EH (cell line): ENCODE measurements at places on chromosomes 12 and 14.
A peak's percentile ranks its signal among the peaks of the same experiment; 100 is the strongest.

- DNase-seq, result no peak
Measured at GRCh38 chr12:100329800-100330199, 27.1 kb upstream of the SLC17A8 start.

GRCh38 chr12:103696101-103696500, 109.0 kb downstream of the STAB2 start:
- no peak for DNase-seq

DNA sequence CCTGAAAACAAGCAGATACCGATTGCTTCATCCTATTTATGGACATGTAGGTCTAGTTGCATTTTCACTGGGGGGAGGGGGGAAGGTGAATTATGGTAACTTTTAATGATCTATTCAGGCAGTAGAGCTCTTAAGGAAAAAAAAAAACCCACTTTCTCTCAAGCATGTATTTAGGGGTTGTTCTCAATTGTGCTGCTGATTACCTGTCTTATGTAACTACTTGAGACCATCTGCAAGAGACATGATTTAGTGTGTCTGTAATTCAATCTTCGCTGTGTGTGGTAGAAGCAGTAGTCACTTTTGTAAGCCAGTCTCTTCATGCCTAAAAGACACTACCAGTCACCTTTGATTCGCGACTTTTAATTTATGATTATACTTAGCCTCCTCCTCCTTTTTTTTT, 8.9 kb downstream of the CALM1 start:
- DNase-seq, result no peak

DNA sequence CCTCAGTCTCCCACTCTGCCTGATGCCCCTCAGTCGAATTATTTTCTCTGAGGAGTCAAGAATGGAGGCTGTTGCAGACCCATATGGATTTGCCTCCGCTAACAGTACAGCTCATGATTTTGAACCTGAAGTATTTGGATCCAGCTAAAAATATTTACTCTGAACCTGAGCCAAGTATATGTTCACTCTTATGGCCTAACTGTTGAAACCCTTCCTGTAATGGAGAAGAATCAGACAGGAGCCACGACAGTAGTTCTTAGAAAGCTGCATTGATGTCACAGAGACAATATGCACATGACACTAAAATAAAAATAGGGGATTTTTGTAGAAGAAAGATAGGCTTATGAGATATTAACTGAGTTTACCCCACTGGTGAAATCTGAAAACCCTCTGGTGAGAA, 1128.3 kb upstream of the FLRT2 start:
- DNase-seq, result no peak

DNA sequence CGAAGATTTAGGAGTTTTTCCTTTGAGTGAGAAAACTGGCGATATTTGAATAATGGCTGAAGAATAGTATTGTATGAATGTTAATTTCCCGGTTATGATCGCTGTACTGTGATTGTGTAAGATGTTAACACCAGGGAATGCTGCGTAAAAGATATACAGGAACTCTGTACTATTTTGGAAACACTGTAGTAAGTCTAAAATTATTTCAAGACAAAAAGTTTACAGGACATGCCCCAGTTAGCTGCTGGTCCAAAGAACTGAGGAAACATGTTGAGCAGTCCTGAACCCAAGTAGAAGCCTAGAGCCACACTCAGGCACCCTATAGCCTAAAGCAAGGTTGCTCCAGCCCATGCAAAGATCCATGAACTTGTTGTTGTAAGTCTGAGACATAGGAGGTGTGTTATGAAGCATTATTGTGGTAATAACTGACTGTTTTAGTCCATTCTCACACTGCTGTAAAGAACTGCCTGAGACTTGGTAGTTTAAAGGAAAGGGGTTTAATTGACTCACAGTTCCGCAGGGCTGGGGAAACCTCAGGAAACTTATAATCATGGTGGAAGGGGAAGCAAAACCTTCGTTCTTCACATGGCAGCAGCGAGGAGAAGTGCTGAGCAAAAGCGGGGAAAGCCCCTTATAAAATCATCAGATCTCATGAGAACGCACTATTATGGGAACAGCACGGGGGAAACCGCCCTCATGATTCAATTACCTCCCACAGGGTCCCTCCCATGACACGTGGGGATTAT, 99.8 kb upstream of the RESF1 start:
- no peak for DNase-seq

DNA sequence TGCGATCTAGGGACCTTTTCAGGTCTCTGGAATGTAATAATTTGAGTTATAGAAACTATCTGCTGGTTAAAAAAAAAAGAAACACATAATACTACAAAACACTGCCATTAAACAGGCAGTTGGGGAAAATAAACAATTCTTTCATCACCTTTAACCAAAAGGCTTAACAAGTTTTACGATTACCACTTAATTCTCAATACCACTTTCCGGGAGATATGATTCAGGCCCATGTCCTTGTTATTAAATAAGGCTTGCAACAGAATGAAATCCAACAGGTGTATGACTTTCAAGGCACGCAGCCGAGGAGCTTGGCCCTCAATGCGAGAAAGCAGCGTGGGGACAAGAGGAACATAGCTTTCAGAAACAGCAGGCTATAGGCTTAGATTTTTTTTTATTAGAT, 5.6 kb upstream of the GLRX5 start:
- DNase-seq, result no peak

- DNase-seq, result no peak
Measured at GRCh38 chr14:104393199-104393897, 186.2 kb upstream of the C14orf180 start.

DNA sequence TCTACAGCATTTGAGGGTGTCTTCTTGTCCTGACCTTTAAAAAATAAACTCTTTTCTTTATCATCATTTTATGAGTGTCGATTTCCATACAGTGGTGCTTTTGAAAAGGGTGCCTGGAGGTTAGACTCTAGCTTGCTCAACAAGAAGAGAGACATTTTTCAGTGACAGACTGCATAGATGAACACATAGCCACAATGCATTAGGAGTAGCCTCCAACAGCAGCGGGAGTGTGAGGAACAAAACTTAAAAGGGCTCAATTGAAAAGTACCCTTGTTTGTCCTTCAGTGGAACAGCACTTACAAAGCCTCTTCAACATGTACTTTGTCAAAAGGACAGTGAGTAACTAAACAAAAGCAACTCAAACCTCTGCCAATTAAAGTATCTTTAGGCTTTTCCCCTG, 119.3 kb downstream of the SOX5 start:
- no peak for DNase-seq

DNA sequence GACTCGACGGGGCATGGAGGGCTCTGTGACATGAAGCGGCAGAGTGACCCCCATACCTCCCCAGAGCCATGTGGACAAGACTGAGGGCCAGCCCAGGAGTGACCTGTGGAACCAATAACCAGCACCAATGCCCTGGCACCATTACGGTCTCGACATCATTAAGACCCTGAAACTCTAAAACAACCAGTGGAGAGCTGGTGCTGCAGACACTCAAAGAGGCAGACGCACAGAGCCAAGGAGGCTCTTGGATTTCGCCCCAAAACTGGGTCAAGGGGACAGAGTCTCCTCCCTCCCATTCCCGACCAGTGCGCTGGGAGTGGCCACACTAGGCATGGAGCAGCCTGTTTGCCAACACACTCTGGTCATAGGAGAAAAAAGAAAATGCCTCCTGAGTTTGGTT, 41.6 kb upstream of the VASH1 start:
- no peak for DNase-seq

DNA sequence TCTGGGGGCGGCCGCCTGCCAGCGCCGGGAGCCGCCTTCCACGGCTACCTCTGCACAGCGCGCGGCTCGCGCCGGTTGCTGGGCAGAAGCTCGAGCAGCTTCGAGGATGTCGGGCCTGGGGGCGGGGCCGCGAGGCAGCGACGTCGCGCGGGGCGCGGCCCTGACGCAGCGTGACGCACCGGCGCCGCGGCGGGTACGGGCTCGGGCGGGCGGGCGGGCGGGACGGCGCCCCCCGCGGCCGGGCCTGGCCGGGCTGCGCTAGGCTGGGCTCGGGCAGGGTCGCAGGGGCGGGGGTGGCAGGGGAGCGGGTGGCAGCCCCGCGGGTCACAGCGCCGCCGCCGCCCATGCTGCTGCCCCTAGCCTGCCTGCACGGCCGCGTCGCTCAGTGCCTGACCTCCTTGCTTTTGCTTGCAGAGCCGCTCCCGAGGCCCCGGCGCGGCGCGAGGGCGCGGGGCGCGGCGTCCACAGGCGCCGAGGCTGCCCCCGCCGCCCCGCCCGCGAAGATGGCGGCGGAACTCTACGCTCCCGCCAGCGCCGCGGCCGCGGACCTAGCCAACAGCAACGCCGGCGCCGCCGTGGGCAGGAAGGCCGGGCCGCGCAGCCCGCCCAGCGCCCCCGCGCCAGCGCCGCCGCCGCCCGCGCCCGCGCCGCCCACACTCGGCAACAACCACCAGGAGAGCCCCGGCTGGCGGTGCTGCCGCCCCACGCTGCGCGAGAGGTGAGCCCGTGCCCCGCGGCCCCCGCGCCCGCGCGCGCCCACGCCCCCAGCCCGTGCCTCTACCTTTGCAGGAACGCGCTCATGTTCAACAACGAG, at the start of gene BTBD6:
BTBD6 (plus strand) TSS at position 166 of the 814 bp plus-strand sequence; CDS start at position 345, 179 bp downstream.
- DNase-seq, result peak; percentile 81

DNA sequence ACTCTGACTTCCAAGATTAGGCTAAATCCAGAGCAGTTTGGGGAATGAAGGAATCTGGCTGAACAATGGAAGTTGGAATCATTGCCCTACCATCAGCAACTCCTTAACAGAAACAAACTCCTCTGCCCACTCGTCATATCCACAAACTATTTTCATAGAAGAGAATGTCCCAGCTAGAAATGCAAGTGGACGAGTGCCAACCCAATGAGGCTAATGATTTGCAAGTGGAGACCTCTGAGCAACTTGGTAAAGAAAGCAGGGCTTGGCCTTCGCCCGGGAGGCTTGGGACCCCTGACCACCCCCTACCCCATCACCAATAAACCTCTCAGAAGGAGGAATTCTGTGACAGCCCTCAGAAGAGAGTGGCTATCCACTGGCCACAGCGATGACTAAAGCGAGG, 40.0 kb upstream of the DDX11 start:
- peak; percentile 4 for DNase-seq

GRCh38 chr12:132132609-132133430, 11.3 kb downstream of the DDX51 start:
- no peak for DNase-seq

DNA sequence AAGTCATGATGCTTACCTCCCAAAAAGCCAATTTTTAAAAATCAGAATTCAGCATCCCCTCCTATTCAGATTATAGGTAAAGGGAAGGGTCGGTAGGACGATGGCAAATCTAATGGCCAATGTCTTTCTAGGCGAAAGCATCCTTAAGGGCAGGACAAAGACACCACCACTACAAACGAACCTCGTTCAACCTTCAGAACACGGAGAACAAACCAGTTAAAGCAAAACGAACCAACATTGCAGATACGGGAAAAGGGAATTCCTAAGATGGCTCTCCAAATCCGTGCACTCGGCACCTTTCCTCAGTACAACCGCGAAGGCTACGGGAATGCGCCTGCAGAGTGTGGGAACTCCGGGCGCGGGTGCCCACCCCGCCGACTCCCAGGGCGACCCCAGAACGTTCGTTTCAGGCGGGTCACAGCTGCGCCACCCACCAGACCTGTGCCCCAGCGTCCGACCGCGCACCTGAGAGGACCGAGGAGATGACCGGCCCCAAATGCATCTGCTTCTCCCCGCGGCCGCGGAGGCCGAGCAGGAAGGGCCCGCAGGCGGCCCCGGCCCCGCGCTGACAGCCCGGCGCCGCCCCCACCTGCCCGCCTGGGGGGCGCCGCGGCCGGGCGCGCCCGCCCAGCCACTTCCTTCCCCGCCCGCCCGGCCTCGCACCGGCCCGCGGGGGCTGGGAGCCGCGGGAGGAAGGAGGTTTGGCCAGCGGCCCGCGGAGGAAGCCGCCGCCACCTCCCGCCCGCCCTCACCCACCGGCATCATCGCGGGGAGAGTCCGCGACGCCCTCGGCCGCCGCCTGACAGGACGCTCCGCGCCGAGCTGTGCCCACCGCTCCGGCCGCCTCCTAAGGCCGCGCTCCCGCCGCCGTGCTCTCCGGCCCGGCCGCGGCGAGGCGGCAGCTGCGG, 578 bp downstream of the PPP1R13B start:
- peak; percentile 46 for DNase-seq

DNA sequence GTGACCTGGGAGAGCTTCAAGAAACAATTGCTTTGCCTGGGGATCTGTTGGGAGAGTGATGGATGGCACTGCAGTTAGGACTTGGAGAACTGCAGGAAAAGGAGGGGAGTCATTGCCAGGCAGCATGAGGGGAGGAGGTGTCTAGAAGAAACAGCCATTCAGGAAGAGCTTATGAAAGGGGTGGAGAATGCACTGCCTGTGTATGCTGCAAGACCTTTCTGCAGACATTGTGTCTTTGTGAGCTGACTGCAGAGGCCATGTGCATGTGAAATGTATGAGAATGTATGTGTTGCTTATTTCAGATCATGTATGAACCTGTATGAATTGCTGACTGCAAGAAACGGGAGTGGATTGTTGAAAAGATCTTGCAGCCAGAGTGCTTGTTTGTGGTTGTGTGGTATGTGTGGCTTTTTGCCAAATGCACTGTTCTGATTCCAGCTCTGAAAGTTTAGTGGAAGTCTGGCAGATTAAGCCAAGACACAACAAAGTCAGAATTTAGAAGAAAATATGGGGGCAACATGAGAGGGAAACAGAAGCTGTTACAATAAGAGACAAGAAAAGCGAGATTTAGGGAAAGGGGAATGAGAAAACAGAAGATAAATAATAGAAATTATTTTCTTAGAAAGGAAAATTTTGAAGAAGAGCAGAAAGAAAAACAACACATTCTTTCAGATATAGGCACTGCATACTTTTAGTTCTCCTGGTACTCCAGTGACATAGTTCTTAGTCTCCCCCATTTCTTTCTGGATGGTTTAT, 9.8 kb upstream of the RIMKLB start:
- DNase-seq, result peak; percentile 80

- no peak for DNase-seq
Measured at GRCh38 chr12:96242597-96242996, 48.4 kb downstream of the ELK3 start.

DNA sequence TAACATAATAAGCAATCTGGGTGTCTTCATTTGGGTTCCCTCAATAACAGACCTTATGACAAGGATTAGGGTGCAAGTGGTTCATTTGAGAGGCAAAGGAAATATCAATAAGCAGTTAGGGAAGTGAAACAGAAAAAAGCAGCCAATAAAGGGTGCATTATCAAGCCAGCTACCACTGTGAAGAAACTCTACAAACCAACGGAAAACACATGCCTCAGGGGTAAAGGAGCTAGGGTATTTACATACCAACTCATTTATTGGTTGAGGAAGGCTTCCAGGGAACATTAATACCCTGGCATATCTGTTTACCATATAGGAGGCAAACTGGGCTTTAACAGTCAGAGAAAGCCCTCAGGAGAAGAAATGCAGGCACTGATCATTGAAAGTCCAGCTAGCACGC, 22.7 kb upstream of the IFNG-AS1 start:
- DNase-seq, result peak; percentile 13
